Keratinocyte (primary cell): ENCODE measurements at places on chromosomes 7 and 10. TPM values are rescaled to one million over a fixed set of nuclear protein-coding genes. Genes with fewer than 3 reads are reported as not detected.

DNA sequence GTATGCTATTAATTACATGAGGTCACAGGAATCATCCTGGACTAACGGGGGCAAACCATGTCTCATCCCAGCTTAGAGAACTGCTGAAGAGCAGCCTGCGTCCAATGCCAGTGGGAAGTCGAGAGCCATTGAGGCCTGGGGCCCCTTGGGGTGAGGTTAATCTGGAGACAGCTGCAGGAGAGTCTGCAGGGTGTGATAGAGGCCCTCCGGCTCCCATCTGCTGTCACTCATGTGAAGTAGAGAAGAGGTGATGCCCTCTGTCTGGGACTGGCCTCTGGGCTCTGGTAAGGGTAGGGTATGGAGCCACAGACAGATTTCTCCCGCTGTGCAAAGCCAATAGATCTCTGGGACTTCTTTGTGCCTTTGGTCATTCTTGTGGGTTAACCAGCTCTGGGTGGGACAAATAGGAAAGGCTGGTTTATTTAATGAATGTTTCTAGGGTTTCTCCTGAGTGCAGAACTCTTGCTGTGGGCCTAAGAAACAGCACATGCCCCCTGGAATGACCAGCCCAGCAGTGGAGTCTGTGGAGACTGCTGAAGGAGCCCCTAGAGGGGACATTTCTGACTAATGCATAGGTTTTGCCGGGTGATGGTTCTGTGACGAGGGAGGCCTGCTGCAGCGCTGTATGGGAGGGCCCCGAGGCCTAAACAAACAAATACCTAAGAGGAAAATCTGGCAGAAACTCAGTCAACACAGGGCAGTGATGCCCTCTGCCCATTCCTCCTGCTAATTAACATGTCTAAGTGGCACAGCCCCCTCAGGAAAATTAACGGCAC, 34.5 kb downstream of the CRHR2 start:
- no peak for DNase-seq
- no peaks in the 10 kb centered on the region for H3K27me3 ChIP-seq
- H3K4me1 ChIP-seq: no peaks in the 10 kb centered on the region
- H3K27ac ChIP-seq: no peak overlapping the region
- peaks cover 2% of the 10 kb centered on the region for H3K36me3 ChIP-seq

TMEM26 gene
- not detected in 3 replicates for polyA plus RNA-seq

CHST3 gene
- 12.0 to 12.4 TPM (median 12.3 TPM) in 3 replicates for polyA plus RNA-seq

- peaks cover 16% of the 10 kb centered on the region for H3K4me1 ChIP-seq
- no peak overlapping the region for H3K27ac ChIP-seq
- H3K36me3 ChIP-seq: no peaks in the 10 kb centered on the region
- no peaks in the 10 kb centered on the region for H3K27me3 ChIP-seq
Observed at GRCh38 chr7:33936503-33936902, 31.2 kb downstream of the BMPER start.

GRCh38 chr7:143008007-143008901, 18.7 kb downstream of the OR9A2 start:
- H3K27ac ChIP-seq: no peak overlapping the region
- H3K36me3 ChIP-seq: no peaks in the 10 kb centered on the region
- H3K4me1 ChIP-seq: no peaks in the 10 kb centered on the region
- H3K4me3 ChIP-seq: no peak overlapping the region

TMUB1 gene
- 12.2 to 22.3 TPM (median 14.6 TPM) in 3 replicates for polyA plus RNA-seq

- H3K4me3 ChIP-seq: no peak overlapping the region
- peak; percentile 21 for DNase-seq
- no peak overlapping the region for H3K27ac ChIP-seq
- H3K27me3 ChIP-seq: no peaks in the 10 kb centered on the region
- peaks cover 4% of the 10 kb centered on the region for H3K4me1 ChIP-seq
Observed at GRCh38 chr10:86613905-86614304, 40.4 kb upstream of the OPN4 start.

DNA sequence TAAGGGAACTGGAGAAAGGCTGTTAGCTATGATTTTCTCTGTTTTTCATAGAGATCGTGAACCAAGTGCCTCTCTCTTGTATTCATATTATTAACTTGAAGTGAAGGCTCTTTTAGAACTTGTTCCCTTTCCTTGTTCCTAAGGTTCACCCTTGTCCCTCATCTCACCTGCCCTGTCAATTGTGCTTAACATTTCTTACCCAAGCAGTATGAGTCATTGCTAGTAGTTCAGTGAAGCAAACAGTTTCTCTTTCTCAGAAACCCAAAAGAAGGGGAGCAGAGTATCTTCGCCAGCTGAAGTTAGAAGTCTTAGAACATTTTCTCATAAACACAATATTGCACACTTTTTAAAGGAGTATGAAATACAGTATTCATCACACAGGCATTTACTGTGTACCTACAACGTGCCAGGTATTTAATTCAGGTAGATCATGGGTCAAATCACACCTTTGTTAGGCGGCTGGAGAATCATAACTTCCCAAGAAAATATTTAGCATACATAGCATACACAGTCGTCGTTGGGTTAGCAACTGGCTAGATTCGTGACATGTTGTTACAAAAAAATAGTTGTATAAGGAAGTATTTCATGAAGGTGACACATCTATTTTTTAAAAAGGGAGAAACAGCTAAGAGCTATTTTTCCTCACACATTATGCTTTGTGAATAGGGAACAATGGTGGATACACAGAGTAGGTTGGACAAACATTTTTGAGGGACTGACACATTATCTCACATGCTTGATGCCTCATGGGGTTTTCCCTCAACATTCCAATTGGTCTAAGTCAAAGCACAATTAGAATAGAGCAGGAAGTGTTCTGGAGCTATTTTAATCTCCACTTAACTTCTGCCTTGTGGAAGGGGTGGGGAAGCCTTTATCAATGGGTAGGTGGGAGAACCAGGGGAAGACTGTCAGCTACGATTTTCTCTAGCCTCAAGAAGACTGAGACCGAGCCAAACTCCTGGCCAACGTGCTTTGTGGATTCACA, 13.2 kb downstream of the HDAC9 start:
- H3K4me1 ChIP-seq: peaks cover 13% of the 10 kb centered on the region
- H3K27me3 ChIP-seq: no peaks in the 10 kb centered on the region
- H3K4me3 ChIP-seq: peak overlapping the region; percentile 77
- peak overlapping the region; percentile 99 for H3K27ac ChIP-seq
- DNase-seq: peak; percentile 81

DNA sequence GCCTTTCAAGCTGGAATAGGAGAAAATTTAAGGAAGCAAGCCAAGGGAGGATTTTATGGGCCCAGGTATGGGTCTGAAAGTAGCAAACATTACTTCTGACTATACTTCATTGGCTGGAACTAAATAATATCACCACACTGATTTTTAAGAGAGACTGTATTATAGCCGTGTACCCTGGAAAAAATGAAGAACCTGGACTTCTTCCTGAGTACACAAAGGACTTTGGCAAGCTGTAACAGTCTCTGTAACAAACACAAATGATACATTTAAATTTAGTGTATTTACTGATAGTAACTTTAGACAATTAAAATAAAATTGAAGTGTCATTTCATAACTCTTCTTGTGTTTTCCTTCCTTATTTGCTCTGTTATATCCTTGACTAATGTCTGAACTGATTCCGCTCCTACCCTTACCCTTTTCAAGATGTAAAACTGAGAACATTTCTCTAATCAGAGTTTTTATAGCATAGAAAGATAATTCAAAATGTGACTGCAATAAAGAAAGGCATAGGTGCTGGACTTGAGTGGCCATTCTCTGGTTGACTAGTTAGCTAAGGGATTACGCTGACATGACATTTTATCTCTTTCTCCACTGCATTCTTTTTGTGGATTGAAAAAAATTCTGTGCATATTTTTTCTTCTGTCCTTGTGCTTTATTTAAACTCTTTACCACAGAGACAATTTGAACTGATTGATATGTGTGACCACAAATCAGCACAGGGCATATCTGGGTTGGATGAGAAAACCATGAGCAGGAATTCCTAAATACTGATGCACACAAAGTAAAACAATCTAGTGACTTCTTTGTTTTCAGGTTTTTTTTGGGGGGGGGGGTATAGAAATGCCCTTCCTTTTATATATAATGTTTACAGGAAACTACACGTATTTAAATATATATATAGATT, 349.7 kb downstream of the MDFIC start:
- H3K4me1 ChIP-seq: no peaks in the 10 kb centered on the region
- no peak overlapping the region for H3K4me3 ChIP-seq
- DNase-seq: no peak
- H3K27me3 ChIP-seq: no peaks in the 10 kb centered on the region
- no peak overlapping the region for H3K27ac ChIP-seq
- H3K36me3 ChIP-seq: no peaks in the 10 kb centered on the region

DNA sequence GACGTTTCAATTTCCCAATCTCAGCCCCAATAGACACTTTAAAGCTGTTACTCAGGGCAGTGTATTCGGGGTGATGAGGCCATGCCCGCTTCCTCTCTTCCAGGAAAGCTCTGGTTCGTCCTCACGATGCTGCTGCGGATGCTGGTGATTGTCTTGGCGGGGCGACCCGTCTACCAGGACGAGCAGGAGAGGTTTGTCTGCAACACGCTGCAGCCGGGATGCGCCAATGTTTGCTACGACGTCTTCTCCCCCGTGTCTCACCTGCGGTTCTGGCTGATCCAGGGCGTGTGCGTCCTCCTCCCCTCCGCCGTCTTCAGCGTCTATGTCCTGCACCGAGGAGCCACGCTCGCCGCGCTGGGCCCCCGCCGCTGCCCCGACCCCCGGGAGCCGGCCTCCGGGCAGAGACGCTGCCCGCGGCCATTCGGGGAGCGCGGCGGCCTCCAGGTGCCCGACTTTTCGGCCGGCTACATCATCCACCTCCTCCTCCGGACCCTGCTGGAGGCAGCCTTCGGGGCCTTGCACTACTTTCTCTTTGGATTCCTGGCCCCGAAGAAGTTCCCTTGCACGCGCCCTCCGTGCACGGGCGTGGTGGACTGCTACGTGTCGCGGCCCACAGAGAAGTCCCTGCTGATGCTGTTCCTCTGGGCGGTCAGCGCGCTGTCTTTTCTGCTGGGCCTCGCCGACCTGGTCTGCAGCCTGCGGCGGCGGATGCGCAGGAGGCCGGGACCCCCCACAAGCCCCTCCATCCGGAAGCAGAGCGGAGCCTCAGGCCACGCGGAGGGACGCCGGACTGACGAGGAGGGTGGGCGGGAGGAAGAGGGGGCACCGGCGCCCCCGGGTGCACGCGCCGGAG, 2.6 kb downstream of the GJD4 start:
- no peaks in the 10 kb centered on the region for H3K4me1 ChIP-seq
- H3K4me3 ChIP-seq: peak overlapping the region; percentile 15
- no peaks in the 10 kb centered on the region for H3K36me3 ChIP-seq
- no peak for DNase-seq
- H3K27me3 ChIP-seq: peaks cover 34% of the 10 kb centered on the region

- no peak for DNase-seq
- H3K36me3 ChIP-seq: peaks cover 2% of the 10 kb centered on the region
- peaks cover 70% of the 10 kb centered on the region for H3K4me1 ChIP-seq
- no peak overlapping the region for H3K4me3 ChIP-seq
- peak overlapping the region; percentile 96 for H3K27ac ChIP-seq
Observed at GRCh38 chr7:24824400-24824799, 67.1 kb upstream of the GSDME start.
